Fibroblast of lung (primary cell): ENCODE measurements at places on chromosomes 5 and 9. TPM values are rescaled to one million over a fixed set of nuclear protein-coding genes. Genes with fewer than 3 reads are reported as not detected.

The TLE4 gene
- 9.8 and 13.5 TPM in 2 replicates for total RNA-seq

The OR13C8 gene
- total RNA-seq, result not detected in 2 replicates

The DELE1 gene
- total RNA-seq, result 30.6 and 38.6 TPM in 2 replicates

The F12 gene
- under 0.01 and 0.50 TPM in 2 replicates for total RNA-seq

The CYSTM1 gene
- total RNA-seq, result 18.7 and 24.3 TPM in 2 replicates

The PHF24 gene
- under 0.01 and 0.17 TPM in 2 replicates for total RNA-seq
